ENCODE measurements at places on chromosomes 7 and 10.

DNA sequence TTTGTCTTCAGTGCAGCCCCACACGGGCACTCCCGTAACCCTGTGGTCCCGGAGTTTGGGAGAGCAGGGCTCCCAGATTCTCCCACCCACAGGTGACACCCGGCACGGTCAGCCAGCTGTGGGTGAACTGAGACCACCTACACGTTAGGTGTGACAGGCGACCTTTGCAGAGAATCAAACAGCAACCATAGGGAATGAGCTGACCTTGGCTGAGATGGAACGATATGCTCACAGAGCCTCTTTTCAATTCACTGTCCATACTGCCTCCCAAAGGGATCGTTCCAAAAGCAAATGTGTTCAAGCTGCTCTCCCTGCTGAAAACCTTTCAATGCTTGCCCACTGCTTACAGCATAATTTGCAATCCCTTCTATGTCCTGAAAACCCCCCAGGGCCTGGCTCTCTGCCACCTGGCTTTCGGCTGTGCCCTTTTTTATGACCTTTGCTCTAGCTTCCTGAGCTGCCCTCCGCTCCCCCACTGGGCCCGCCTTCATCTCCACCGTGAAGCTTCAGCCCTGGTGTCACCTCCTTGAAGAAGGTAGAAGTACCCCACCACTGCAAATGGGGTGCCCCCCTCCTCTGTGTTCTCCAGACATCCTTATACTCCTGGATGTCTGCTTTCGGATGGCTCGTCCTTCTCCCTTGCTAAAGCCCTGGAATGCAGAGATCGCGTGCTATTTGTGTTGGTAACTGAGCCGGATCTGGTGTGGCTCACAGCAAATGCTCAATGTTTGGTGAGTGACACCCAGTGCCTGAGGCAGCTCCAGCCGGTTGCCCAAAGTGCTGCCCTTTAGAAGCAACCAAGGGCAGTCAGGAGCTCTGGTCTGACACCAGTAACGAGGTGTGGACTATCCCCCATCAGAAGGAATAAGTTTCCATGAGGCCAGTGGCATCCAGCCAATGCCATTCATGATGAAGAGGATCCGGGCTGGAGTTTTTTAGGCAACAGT, 90.4 kb downstream of the KIAA1549 start:
- no peak for DNase-seq

- no peak for DNase-seq
Observed at GRCh38 chr10:99487125-99487807, 45.5 kb upstream of the NKX2-3 start.

- no peak for DNase-seq
Observed at GRCh38 chr7:114923403-114923713, 1.5 kb downstream of the MDFIC start.

GRCh38 chr7:132996581-132997242, 85.2 kb downstream of the CHCHD3 start:
- no peak for DNase-seq

- peak; percentile 76 for DNase-seq
Observed at GRCh38 chr7:116231949-116232348, 21.6 kb downstream of the TES start.

GRCh38 chr10:82813856-82814255, 938.9 kb downstream of the NRG3 start:
- peak; percentile 36 for DNase-seq

- DNase-seq, result no peak
Observed at GRCh38 chr10:98168147-98168546, 33.7 kb downstream of the R3HCC1L start.

- DNase-seq, result no peak
Observed at GRCh38 chr7:967361-968082, 7.8 kb downstream of the COX19 start.

DNA sequence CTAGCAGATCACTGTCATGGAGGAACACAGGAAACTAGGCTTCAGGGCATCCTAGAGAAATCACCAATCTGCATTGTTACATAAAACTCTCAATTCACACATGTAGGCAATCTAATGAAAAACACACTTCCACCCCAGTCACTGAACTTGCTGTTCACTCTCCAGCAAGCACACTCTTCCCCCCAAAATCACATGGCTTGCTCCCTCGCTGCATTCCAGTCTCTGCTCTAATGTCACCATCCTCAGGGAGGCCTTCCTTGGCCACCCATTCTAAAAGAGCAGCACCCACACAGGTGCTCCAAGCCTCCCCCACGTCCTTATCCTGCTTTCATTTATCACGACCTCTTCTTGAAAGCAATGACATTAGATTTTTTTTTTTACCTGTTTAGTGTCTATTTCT, 19.6 kb downstream of the CUL2 start:
- no peak for DNase-seq

- no peak for DNase-seq
Observed at GRCh38 chr10:12391206-12391605, 41.9 kb downstream of the CAMK1D start.

Data from COLO829 (cell line).